T-helper 17 cell (primary cell): ENCODE measurements at places on chromosomes 13 and 19. TPM values are rescaled to one million over a fixed set of nuclear protein-coding genes. Genes with fewer than 3 reads are reported as not detected.

DNA sequence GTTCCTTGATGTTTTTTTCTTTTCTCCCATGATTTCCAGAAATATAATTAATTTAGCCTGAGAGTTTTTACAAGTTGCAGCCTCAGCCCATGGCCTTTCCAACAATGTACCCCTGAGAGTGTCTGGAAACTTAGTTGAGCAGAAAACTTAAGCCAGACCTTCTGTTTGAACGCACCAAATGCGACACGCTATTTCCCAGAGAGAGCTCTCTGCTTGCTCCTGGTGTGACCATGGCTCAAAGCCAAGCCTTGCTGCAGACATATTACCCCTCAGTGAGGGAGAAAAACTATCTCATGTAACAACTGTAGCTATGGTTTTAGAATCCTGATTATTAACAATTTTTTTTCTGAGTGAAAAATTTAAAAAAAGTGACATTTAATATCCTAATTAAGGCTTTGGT is 1204.5 kb upstream of the SLC10A2 start:
- DNase-seq, result no peak

DNA sequence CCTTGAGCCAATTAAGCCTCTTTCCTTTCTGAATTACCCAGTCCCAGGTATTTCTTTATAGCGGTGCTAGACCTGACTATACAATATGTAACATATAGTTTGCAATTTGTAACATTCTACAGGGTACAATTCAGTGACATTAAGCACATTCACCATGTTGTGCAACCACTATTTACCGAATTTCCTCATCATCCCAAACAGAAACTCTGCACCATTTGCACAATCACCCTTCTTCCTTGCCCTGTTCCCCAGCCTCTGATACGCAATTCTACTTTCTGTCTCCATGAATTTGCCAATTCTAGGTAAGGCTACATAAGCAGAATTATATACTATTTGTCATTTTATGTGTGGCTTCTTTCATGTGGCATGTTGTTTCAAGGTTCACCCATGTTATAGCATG is 13.7 kb upstream of the SIGLEC10 start:
- no peak for DNase-seq

DNA sequence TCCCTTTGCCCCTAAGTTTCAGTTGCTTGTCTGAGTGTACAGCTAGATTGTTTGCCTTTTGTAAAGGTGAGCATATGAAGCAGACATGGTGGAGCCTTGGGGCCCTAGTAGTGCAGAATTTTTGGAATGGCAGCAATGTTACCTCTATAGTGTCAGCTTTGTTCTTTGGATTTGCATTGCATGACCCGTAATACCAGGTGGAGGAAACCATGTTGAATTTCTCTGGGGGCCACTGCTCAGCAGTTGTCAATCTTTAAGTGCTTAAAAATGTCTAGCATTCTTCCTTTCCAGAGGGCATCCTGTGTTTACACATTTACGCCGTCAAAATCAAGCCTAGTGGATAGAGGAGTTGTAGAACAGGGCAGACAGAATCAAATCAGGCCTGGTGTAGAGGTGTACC is 303.3 kb downstream of the ATP8A2 start:
- DNase-seq, result no peak

DNA sequence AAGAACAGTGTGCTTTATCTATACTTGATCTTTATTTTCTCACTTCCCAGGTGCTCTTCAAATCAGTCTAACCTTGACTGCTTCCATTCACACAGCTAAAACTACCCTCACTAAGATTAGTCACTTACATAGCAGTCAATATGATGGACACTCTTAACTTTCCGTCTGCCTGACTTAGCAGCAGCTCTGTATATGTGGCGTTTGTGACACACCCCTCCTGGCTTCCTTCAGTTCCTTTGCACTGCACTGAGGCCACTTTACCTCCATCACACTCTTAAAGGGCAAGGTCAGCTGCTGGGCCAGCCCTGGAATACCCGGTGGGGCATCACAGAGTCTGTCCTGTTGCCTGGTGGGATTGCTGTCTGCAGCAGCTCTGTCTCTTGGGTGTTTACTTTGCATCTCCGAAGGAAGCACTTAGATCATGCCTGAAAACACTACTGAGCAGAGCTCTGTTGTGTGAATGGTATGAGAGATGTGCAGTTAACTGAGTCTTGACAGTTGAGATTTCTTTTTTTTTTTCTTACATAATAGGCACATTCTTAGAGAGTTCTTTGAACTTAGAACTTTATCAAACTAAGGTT is 35.6 kb upstream of the IL17D start:
- DNase-seq, result no peak

The TMC4 gene
- 3.1 TPM for total RNA-seq

The ZNF614 gene
- 8.0 TPM for total RNA-seq
